NCI-H1417 (cell line): ENCODE measurements at places on chromosomes 7 and 10.

- DNase-seq: no peak
Observed at GRCh38 chr10:60444494-60445064, 54.9 kb upstream of the ANK3 start.

DNA sequence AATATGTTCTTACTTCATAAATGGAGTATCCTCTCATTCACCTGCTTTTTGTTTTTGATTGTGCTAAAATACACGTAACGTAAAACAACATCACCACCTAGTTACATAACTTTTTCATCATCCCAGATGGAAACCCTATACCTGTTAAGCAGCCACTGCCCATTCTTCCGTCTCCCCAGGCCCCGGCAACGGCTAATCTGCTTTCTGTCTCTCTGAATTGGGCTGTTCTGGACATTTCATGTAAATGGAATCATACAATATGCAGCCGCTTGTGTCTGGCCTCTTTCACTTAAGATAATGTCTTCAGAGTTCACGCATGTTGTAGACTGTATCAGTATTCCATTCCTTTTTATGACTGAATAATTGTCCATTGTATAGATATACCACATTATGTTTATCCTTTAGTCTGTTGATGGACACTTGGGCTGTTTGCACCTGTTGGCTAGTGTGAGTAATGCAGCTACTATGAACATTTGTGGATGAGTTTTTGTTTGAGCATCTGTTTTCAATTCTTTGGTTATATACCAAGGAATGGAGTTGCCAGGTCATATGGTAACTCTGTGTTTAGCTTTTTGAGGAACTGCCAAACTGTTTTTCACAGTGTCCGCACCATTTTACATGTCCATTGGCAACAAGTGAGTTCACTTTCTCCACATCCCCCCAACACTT lies 14.1 kb upstream of the SUN1 start:
- DNase-seq: peak; percentile 34

- no peak for DNase-seq
Observed at GRCh38 chr7:157881048-157881771, 544.4 kb downstream of the DNAJB6 start.

GRCh38 chr7:95433952-95434556 lies 774 bp downstream of the PON2 start:
- DNase-seq: no peak

DNA sequence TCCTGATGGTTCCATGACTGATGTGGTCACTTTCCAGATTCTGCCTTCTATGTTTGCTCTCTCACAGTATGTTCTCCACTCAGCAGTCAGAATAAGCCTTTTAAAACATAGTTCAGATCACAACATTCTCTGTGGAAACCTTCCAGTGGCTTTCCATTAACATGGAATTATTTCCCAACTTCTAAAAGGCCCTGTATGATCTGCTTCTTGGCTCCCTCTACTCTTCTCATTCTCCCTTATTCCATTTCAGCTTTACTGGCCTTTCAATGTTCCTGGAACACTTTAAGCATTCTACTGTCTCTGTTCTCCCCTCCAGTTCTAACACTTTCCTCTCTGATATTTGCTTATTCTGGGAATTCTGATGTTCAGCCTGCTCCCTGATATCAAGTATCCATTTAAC lies 325.6 kb downstream of the THSD7A start:
- no peak for DNase-seq

GRCh38 chr7:50092579-50093491 lies at the start of gene ZPBP:
TSS of gene ZPBP (minus strand) at chr7:50093246. CDS start at chr7:50093194, 52 bp downstream.
- peak; percentile 54 for DNase-seq

- DNase-seq: no peak
Observed at GRCh38 chr10:60429084-60429849, 39.6 kb upstream of the ANK3 start.

- no peak for DNase-seq
Observed at GRCh38 chr10:92121686-92122492, 169.0 kb downstream of the CPEB3 start.

GRCh38 chr10:93566435-93567276 lies at the start of gene FFAR4:
TSS of gene FFAR4 (plus strand) at chr10:93566665. CDS start at chr10:93566721, 56 bp downstream.
- DNase-seq: peak; percentile 71

DNA sequence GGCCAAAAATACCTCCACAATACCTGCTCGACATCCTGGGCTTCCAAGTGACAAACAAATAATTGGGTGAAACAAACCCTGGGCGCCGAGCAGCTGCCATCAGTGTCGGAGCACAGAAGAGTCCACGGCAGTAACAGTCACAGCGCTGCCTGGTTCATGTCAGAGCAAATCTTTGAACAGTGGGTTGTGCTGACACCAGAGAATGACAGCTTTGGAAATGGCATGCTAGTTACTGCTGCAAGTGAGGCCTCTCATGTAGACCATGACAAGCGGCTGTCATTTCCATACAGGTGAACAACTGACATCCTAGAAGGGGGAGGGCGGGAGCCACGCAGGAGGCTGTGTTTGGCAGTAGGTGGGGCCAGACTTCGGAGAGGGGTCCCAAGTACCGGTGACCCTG lies 420.5 kb upstream of the GALNT17 start:
- DNase-seq: peak; percentile 10
